ENCODE measurements at places on chromosomes 2 and 18.

GRCh38 chr18:26458526-26459232 lies 89.7 kb downstream of the KCTD1 start:
- DNase-seq = peak; percentile 75

- DNase-seq = no peak
These were observed 154.7 kb downstream of the DYSF start for GRCh38 chr2:71608034-71608433.

GRCh38 chr2:80074321-80075070 lies 230.1 kb downstream of the LRRTM1 start:
- no peak for DNase-seq

GRCh38 chr2:142535311-142535710 lies 342.2 kb upstream of the KYNU start:
- DNase-seq = no peak

GRCh38 chr2:234464291-234464645 lies 32.6 kb downstream of the ARL4C start:
- DNase-seq = no peak

- DNase-seq = no peak
These were observed 132.2 kb downstream of the PIK3C3 start for GRCh38 chr18:42087235-42087634.

DNA sequence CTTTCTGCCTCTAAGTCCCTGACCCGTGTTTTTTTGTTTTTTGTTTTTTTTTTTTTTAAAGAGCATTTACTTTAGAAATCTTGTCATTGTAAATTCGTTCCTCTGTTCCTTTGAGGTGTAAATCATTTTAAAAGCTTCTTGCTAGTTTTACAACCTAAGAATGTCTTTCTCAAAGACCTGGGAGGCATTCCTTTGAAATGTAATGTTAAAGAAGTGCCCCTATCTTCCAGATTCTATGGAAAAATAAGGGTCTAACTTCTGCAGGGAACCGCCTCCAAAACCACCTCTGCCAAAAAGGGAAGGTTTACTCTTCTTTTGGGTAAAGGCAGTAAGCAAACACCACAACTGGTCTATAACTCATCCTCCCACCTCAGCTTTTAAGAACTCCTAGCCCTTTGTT lies 259.6 kb upstream of the ZNF804A start:
- no peak for DNase-seq

Data from NCI-H2029 treated with DMSO at 0.1 percent for 48 hours (cell line).